SK-N-SH treated with all-trans-retinoic acid at 6 μM for 48 hours (cell line): ENCODE measurements at places on chromosomes 2 and 18.

DNA sequence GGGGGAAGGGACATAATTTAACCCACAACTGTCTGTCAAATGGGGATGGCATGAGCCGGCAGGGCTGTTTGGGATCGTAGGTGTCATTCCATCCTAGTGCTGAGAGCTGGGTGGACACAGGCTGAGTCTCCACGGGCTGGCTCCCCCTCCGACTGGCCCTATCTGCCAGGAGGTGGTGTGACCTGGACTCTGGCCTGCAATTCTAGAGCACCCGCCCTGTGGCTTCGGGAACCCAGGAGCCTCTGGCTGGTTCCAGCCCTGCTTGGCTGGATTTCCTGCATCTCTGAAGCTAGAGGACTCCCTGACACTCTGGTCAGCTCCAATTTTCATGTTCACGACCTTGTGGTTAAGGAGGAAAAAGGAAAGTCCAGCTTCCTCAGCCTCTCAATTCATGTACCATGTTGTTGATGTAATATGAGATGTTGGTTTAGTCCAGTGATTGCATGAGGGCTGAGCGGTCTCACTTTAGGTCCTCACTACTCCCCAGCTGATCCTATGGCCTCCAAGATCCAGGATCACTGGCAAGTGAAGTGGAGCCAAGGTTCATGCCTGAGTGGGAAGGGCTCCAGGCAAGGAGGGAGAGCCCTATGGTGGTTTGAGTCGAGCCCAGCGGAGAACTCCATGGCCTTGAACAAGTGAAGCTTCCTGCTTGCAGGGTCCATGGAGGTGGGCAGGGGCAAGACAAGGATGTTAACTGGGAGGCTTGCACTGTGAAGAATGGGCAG lies 169.1 kb downstream of the NDUFA10 start:
- no peak for ATAC-seq

DNA sequence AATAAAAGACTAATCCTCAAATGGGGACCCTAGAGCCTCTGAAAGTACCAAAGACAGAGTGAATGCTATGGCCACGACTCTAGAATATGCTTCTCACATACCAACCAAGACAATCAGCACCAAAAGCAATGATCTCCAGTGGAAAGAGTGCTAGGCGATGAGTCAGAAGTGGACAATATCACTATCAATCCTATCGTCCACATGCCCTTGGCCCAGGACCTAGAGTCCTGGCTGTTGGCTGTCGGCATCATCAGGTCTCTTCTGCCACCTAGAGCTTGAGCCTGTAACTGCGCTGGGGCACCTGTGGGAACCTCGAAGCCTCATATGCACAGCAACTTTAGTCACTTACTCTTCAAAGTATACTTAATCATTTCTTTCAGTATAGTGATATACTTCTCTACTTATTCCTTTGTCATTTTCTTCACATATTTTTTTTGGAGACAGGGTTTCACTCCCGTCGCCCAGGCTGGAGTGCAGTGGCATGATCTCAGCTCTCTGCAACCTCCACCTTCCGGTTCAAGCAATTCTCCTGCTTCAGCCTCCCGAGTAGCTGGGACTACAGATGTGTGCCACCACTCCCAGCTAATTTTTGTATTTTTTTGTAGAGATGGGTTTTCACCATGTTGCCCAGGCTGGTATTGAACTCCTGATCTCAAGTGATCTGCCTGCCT lies 29.7 kb downstream of the NOL10 start:
- peak; percentile 82 for ATAC-seq

- no peak for ATAC-seq
Observed at GRCh38 chr2:225599856-225600255, 200.3 kb downstream of the NYAP2 start.

DNA sequence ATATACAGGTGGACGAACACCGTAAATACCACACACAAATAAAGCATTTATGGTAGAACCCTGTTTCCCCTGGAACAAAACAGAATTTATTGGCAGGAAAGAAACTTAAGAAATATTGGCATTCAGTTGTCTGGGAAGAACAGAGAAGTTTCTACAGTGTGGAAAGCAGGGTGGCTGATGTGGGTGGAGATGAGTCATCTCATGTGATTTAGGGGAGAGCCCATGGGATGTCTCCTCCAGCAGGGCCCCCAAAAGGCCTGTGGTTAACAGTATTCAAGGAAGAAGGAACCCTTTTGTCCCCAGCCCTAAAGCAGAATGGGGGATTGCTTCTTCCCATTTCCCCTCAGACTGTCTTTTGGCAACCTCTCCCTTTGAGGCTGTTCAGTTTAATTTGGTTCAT lies 24.2 kb downstream of the SIX3 start:
- no peak for ATAC-seq

- no peak for ATAC-seq
Observed at GRCh38 chr2:128817171-128817570, 498.5 kb upstream of the HS6ST1 start.

- ATAC-seq, result no peak
Observed at GRCh38 chr2:133248264-133248663, 320.0 kb downstream of the NCKAP5 start.

DNA sequence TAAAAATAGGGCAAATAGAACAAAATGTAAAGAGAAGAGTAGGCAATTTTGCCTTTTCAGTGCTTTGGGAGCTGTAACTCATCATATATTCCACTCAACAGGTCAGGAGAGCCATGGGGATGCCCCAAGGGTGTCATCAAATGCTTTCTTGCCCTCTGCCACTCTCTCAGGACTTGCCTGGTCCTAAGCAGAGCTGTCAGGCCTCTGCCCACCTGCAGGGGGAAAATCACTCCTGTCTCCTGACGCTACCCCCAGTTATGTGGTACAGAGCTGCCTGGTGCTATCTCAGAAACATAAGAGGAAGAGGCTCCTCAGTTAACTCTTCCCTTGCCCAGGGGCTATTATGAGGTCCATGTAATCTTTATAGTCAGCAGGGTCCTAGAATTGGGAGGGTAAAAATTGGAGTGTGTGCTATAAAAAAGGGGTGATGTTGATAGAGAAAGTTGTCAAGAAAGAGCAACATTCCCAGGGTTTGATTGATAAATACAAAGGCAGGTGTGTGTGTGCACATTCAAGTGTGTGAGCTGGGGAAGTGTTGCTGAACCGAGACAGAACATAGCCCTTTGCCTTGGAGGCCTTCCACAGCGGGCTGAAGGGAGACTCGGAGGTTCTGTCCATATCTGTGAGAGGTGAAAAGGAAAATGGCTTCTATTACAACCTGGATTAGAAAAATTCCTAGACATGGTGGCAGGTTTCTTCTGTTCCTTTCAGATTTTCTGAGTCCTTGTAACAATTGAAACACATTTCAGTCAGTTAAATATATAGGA lies 25.4 kb downstream of the PTPRM start:
- peak; percentile 52; the same call in 1 of the 3 replicates for ATAC-seq

DNA sequence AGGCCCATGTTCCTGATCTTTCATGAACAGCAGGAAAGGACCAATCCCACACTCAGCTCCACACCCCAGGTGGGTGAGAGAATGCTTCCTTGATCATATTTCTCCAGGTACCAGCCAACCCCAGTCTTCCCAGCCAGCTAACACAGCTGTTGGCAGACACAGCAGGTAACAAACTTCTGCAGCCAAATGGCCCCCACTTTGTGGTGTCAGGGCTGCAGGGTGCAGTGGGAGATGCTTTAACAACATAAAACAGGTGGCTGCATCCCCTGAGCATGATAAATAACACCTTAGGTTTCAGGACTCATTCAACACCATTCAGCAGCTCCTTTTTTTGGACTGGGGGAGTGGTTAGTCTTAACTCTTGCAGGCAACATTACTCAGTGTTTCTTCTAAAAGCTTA lies 76.7 kb upstream of the ACAA2 start:
- ATAC-seq, result no peak

GRCh38 chr2:32702303-32703064 lies 74.6 kb downstream of the TTC27 start:
- no peak; the same call in 2 of the 3 replicates for ATAC-seq

DNA sequence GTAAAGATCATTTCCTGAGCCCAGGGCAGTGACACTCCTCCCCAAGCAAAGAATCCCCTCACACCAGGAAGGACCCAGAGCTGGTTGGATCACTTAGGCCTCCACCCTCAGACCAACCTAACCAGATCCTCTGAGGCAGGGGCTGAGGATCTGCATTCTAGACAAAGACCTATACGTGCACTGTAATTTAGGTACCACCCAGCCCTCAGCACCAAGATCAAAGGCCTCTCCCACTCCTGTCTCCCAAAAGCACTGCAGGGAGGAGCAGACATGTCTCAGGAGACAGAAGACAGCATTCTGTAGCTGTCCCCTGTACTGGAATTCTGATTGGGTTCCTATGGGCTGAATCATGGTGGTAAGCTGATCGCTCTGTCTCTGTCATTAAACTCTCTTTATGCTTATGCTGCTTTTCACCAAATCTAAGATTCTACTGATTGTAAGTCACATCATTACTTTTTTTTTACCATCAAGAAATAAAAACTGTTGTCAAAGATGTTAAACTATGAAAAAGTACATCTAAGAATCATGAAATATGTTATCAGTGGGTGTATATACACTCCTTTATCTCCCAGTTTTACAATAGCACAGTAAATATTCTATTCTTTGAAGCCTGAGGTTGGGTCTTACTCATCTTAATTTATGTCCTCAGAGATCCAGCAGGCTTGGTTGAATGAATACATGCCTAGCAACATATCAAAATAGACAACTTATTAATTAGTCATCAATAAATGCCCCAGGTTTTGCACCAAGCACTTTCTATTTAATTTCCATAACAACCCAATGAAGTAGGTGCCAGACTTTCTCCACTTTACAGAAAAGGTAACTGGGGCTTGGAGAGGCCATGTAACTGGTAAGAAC lies 28.3 kb downstream of the MCFD2 start:
- peak; percentile 77 for ATAC-seq

GRCh38 chr18:78596794-78597345 lies 382.7 kb upstream of the SALL3 start:
- ATAC-seq, result no peak

DNA sequence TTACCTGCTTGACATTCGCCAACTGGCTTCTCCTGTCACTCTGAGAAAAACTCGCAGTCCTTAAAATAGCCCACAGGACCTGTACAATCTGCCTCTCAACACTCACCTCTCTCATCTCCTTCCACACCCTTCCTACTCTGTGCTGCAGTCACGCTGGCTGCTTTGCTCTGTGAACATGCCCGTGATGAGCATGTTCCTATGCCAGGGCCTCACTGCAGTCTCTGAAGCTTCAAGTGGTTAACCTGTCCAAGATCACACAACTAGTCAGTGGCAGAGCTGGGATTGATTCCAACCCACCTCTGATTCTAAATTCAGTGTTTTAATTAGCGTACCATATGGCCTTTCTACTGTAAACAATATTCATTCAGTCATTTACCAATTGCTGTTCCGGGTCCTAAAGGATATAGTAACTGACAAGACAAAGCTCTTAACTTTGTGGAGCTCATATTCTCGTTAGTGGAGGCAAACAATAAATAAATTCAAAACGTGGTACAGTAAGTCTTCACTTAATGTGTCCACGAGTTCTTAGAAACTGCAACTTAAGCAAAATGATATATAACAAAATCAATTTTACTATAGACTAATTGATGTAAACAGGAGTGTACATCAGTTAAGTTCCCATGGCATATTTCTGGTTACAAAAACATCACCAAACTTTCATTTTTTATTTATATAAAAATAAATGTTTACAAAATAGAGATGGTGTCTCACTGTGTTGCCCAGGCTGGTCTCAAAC lies 38.9 kb upstream of the FBXO11 start:
- no peak for ATAC-seq

- no peak for ATAC-seq
Observed at GRCh38 chr2:160289126-160289525, 89.1 kb upstream of the ITGB6 start.

GRCh38 chr2:109255654-109256053 lies 126.6 kb downstream of the SH3RF3 start:
- ATAC-seq, result no peak

GRCh38 chr18:2148823-2149222 lies 422.5 kb downstream of the METTL4 start:
- no peak for ATAC-seq

GRCh38 chr2:48934807-48935206 lies 179.3 kb upstream of the LHCGR start:
- no peak for ATAC-seq

- no peak for ATAC-seq
Observed at GRCh38 chr2:8571792-8572499, 109.9 kb upstream of the ID2 start.

GRCh38 chr2:171811245-171811628 lies 82.8 kb downstream of the SLC25A12 start:
- peak; percentile 69 for ATAC-seq

DNA sequence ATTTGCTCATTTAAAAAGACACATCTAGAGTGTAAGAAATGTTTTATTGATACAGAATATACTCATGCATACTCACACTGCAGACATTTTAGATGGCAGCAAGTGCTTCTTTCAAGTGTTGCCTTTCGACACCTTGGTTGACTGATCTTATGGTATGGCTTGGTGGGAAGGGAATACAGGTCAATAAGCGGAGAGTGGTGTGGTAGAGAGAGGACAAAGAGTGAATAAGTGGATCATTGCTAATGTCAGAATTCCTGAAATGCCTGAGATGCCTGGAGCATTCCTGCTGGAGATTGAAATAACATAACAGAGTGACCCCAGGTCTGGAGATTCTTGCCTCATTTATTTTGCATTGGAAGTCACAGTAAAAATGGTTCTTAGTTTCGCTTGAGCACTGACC lies 76.7 kb downstream of the RND3 start:
- ATAC-seq, result peak; percentile 78

- ATAC-seq, result no peak
Observed at GRCh38 chr2:26876260-26876659, 28.3 kb downstream of the DPYSL5 start.

DNA sequence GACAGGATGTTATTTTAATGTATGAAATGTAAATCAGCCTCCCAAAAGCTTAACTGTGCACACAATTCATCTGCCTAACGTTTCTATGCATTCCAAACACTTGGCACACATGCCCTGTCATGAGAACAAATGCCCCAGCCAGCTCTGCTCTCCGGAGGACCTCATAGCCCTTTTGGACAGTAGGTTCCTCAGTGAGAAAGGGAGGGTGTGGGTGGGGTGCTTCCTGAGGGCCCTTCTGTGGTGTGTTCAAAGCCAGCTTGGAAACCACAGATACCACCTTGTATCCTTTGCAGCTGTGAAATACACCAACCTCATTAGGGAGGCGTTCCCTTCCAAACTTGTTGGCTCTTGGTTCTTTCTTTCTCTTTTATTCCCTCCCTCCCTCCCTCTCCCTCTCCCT lies 102.2 kb upstream of the ASB18 start:
- ATAC-seq, result no peak
